ENCODE measurements at places on chromosomes 13 and 19. TPM values are rescaled to one million over a fixed set of nuclear protein-coding genes. Genes with fewer than 3 reads are reported as not detected.

ADGRE3 gene
- not detected for total RNA-seq

FAM216B gene
- not detected for total RNA-seq

PRODH2 gene
- not detected for total RNA-seq

TMEM91 gene
- 3.7 TPM for total RNA-seq

ATP4A gene
- total RNA-seq = not detected

C19orf53 gene
- 42.6 TPM for total RNA-seq

PRR20A gene
- not detected for total RNA-seq

CGB3 gene
- total RNA-seq = not detected

ZNF222 gene
- total RNA-seq = 6.2 TPM

GSX1 gene
- not detected for total RNA-seq

VAV1 gene
- not detected for total RNA-seq

KLF1 gene
- total RNA-seq = not detected

HCN2 gene
- 2.4 TPM for total RNA-seq

ANKLE1 gene
- total RNA-seq = not detected

RFX1 gene
- 3.2 TPM for total RNA-seq

FREM2 gene
- total RNA-seq = not detected

KCNN4 gene
- 6.0 TPM for total RNA-seq

MIR17HG gene
- total RNA-seq = 7.3 TPM

LHB gene
- total RNA-seq = 0.49 TPM

ZNF98 gene
- not detected for total RNA-seq

POU4F1 gene
- not detected for total RNA-seq

HIPK4 gene
- 0.49 TPM for total RNA-seq

ZIC5 gene
- total RNA-seq = not detected

DPRX gene
- not detected for total RNA-seq

COL4A1 gene
- 51.3 TPM for total RNA-seq

MADCAM1 gene
- 0.16 TPM for total RNA-seq

GPR12 gene
- total RNA-seq = not detected

B9D2 gene
- total RNA-seq = 4.9 TPM

IL4I1 gene
- total RNA-seq = 0.24 TPM

CNN2 gene
- 745 TPM for total RNA-seq

KLK4 gene
- not detected for total RNA-seq

CEBPA gene
- total RNA-seq = 0.97 TPM

TRPM4 gene
- total RNA-seq = 32.7 TPM

ACP7 gene
- total RNA-seq = 1.1 TPM

MATK gene
- total RNA-seq = not detected

LILRA5 gene
- total RNA-seq = not detected

MAB21L1 gene
- total RNA-seq = 6.0 TPM

KIR3DL1 gene
- not detected for total RNA-seq

B3GLCT gene
- 11.7 TPM for total RNA-seq

CCL25 gene
- not detected for total RNA-seq

ERVV-1 gene
- not detected for total RNA-seq
